C1 segment of cervical spinal cord (tissue), 14 donors: ENCODE measurements at places on chromosomes 12 and 14.

DNA sequence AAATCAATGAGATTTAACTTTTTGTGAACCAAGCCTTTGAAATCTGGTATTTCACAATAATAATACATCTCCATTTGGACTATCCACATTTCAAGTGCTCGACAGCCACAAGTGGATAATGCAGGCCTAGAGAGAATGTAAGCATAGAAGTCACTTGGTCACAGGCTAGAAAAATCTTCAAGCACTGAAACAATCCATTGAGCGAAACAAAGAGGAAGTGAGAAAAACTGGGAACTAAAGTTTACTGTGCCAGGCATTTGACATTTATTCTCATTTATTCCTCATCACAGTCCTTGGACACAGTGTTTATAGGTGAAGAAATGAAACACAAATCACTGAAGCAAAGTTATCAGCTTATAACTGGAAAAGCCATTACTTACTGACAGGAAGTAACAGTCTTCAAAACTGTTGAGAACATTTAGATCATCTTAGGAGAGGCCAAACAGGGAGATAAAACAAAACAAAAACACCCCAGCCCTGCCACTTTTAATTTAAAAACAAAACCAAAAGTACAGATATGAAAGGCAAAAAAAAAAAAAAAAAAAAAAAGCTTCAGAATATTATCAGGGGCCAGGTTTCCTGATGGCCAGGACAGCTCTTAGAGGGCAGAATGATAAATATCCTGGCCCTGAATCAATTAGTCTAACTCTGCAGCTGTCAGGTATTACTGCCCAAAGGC, 29.2 kb downstream of the GNS start:
- DNase-seq, result no peak

GRCh38 chr14:92563359-92563758, 49.8 kb downstream of the RIN3 start:
- DNase-seq, result no peak

GRCh38 chr14:39731912-39732311, 299.7 kb upstream of the FBXO33 start:
- no peak for DNase-seq

- DNase-seq, result no peak
These were observed 105.4 kb downstream of the APAF1 start for GRCh38 chr12:98750511-98750910.

DNA sequence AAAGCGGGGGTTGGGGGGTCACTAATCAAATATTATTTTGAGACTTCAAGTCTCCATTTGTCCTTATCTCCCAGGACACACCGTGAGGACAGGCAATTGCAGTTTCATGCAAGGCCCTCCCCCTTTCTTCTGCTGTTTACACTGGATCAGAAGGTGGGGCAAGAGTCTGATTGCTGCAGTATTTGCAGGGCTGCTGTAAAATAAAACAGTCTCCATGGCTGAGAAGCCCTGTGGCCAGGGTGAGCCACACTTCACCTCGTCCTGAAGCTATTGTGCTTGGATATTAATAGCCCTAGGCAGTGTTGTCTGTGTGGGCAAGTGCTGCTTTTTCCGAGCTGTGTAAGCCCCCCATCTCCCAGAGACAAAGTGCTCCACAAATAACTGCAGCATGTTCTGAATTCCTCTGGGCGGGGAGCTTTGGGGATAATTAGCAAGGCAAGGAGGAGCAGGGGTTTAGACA, 187.4 kb upstream of the NTF3 start:
- DNase-seq, result no peak

GRCh38 chr12:41701943-41702601, 442.6 kb downstream of the GXYLT1 start:
- no peak for DNase-seq

DNA sequence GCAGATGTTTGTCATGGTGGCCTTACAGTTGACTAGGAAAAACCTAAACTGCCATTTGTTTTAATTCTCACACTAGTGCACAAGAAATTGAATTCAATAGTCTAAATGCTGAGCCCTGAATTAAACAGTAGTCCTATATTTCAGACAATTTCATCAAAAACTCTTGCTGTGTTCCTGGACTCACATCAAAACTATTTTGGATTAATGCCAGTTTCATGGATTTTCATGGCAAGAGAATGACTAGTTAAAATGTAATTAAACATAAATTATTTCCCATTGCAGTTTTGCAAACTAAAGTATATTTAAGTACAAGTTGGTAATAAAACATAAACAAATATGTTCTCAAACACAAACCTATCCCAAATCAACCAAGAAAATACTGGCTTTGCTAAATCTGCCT, 468.0 kb upstream of the PRICKLE1 start:
- DNase-seq, result no peak

DNA sequence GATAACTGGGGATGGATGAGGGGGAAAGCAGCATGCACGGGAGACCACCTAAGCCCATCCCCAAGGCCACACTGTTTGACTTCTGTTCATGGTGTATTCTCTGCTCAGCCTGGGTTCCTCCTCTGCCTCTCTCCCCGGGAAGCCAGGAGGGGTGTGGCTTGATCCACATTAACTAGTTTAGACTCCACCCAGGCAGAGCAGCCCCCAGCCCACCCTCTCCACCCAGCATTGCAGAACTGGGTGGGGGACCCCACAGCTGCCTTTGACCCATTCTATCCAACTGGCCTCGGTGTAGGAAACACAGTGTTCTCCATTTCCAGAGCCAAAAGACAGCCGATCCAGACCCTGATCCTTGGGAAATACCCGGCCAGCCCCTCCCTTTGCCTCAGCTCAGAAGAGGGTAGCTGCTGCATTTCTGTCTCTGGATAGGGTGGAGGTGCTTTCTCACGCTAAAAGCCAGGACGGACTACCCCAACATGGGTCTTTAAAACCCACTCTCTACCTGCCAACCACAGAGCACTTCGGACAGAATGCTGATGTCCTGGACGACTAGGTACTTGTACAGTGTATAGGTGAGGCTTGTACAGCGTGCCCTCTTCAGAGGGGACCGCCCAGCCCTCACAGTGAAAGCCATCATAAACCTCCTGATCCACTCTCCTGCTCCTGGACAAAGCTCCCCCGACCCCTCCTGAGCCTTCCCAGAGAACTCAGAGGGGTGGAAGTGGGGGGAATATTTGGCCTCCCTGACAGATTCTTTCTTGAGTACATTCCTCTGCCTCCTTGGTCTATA, 9.4 kb downstream of the SPRYD3 start:
- DNase-seq, result no peak

- DNase-seq, result no peak
These were observed 32.1 kb downstream of the CMKLR1 start for GRCh38 chr12:108307006-108307405.

GRCh38 chr14:104223101-104224041, 85.0 kb downstream of the KIF26A start:
- no peak for DNase-seq

- no peak for DNase-seq
These were observed 10.6 kb upstream of the KRT74 start for GRCh38 chr12:52584156-52584682.

- DNase-seq, result no peak
These were observed 87.4 kb downstream of the LRIG3 start for GRCh38 chr12:58832920-58833319.

GRCh38 chr14:35938770-35939169, 112.6 kb downstream of the BRMS1L start:
- DNase-seq, result no peak

DNA sequence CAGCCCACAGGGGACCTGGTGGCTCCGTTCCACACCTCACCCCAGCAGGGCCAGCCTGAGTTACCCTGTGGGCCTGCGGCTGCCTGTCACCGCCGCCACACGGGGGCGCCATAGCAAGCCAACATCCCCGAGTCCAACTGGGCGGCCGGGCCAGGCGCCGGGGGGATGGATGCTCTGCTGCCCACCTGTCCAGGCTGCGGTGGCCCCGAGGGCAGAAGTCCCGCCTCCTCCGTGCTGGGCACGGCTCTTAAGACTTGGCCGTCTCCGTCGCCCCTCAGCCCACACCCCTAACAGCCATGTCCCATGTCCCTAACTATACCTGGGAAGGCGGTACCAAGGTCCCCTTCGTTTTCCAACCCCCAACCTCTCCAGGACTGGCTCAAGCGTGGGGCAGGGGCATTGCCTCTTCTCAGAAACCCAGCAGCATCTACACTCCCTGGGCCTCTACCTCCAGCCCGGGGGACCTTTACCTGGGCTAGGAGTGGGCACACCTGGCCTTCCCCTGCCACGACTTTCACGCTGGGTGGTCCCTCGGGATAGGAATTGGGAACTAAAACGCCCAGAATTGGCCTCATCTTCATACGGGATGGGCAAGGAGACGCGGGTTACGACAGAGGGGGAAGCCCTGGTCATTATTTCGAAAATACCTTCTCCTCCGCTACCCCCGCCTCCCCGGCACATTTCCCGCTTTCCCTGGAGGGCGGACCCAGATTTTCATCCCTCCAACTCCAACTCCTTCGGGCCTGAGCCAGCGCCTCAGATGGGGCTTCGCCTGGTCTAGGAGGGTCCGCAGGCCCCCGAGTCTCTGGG, 1.1 kb upstream of the CYP46A1 start:
- peak; percentile 83 for DNase-seq

DNA sequence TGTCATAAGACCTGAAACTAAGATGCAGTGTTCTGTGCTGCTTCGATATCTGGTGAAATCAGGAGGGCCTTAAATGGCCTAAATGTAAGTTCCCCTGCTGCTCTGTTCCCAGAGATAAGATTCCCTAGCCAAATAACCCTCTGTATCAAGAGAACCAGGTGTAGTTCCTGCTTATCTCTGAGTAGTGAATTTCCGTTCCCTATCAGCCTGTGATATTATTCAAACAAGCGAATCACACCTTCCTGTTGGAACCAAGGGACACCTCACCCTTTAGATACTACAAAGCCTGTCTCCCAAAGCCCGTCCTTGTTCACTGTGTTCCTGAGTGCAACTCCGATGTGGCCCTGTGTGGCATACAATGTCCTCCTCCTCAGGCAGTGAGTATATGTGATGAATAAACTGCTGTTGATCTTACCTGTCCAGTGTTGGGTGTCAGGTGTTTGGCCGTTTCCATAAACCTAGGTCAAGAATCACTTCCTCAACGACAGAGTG, 52.2 kb upstream of the COCH start:
- DNase-seq, result no peak

GRCh38 chr14:22819151-22819988, 4.1 kb upstream of the SLC7A7 start:
- DNase-seq, result peak; percentile 18

DNA sequence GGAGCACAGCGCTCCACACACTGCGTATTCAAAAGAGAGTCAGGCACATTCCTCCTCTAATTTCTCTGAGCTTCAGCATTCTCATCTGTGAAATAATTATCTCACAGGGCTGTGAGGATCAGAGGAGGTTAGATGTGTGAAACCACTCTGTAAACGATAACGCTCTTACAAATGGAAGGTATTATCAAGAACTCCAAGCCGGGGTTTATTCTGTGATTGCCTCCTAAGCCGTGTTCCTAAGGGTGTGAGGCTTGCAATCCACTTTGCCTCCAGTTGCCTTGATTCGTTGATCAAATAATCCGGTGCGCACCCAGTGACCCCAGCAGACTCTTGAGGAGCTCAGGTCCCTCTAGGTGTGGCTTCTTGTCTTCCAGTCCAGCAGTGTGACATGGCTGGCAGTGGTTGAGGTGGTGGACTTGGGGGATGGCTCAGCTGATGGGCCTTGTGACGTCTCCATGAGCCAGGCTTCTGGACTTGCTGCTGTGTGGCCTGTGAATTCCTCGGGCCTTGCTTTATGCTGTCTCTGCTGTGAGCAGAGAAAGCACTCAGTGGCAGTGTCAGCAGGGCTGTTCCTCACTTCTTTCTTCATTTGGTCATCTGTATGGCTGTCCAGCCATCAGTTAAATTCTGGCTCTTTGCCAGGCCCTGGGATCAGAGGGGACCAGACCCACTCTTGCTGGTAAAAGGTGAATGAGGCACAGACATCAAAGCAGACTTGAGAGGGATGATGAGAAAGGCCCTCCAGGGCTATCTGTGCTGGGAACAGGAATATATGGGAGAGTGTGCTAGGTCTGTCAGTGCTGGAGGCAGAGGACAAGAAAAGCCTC, 71.0 kb downstream of the SLC25A47 start:
- no peak for DNase-seq

GRCh38 chr12:130192642-130193345, 30.5 kb downstream of the FZD10 start:
- no peak for DNase-seq

DNA sequence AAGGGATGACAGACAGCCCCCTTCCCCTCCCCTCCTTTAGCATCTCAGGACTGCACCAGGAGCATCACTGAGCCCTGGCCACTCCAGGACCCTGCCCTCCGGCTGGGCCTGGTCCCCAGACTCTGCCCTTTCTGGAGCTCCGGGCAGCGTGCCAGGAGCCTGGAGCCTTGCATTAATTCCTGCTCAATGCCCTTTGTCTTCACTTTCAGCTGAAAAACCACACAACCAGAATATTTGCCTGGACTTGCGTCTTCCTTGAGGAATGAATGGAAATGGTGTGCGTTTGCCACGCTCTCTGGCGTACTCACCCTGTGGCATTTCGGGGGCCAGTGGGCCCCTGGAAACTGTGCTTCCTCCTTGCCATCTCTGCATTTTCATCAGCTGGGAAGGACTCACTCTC, 8.5 kb upstream of the RFLNA start:
- no peak for DNase-seq

GRCh38 chr14:103501041-103501870, 21.4 kb downstream of the CKB start:
- no peak for DNase-seq

GRCh38 chr12:91072931-91073330, 15.1 kb upstream of the KERA start:
- DNase-seq, result no peak

GRCh38 chr14:86938320-86938719, 1054.7 kb downstream of the GALC start:
- DNase-seq, result no peak
